ENCODE measurements at places on chromosomes 12 and 14.

DNA sequence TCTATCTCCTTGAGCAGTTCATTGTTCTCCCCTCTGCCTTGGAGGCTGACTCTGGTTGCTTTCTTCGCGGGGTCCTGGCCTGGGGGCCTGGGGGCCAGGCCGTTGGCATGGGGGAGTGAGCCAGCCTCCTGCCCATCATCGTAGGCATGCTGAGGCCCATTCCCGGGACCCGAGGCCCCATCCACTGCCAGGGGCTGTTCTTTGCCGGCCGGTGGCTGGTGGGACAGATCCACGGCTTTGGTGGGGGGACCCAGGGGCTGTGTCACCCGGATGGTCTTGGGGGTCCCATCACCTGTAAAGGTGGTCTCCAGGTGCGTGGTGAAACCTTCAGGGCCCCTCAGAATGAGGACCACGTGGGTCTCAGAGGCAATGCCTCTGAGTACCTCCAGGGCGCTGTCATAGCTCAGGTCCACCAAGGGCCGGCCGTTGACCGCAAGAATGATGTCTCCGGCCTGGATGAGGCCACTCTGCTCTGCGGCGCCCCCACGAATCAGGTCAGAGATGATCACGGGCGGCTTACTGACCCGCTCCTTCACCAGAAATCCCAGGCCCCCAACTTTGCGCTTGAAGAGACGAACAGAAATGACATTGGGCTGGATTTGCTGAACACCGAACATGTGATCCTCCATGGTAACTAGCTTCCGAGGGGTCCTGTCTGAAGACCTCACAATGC, 30.8 kb downstream of the NOS1 start:
- no peak for DNase-seq

DNA sequence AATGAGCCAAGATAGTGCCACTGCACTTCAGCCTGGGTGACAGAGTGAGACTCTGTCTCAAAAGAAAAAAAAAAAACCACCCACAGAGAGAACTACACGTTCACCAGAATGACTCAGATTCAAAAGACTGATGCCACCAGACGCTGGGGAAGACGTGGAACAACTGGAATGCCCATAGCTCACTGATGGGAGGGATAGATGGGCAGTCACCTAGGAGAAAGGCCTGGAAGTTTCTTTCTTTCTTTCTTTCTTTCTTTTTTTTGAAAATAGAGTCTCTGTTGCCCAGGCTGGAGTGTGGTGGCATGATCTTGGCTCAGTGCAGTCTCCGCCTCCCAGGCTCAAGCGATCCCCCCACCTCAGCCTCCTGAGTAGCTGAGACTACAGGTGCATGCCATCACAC, 10.0 kb upstream of the KLC1 start:
- no peak for DNase-seq

DNA sequence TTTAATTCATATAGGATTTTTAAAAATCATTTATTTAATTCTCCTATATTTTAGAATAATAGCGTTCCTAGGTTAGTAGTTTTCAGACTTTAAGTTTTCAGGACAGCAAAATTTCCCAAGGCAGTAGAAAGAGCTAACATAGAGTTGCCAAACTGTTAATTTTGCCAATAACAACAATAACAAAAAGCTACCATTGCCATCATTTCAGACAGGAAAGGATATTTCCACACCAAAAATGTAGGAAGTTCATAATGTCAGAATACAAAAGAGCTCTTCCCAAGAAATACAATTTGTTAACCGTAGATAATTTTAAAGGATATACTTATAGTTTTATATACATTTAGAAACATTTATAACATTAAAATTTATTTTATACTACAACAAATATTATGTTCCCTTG, 81.4 kb upstream of the EEA1 start:
- DNase-seq: no peak

DNA sequence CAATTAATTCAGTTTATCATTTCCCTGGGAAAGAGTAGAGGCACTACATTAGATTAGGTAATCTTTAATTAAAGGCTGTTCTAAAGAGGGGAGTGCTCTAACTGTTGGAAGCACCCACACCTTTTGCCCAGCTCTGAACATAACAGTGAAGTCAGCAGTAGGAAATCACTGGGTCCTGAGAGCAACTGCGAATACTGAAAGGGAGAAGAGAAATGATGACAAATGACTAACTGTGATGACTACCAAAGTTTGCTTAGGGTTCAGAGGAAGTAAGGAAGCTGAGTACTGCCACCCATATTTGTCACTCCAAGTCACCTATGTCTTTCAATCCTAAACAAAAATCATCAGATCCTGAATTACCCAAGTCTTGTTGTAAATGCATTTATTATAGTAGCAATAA, 140.6 kb downstream of the EPS8 start:
- DNase-seq: no peak

- no peak for DNase-seq
Observed at GRCh38 chr12:26428420-26428819, 233.0 kb downstream of the SSPN start.

- DNase-seq: no peak
Observed at GRCh38 chr14:51079085-51079484, 15.8 kb downstream of the TRIM9 start.

DNA sequence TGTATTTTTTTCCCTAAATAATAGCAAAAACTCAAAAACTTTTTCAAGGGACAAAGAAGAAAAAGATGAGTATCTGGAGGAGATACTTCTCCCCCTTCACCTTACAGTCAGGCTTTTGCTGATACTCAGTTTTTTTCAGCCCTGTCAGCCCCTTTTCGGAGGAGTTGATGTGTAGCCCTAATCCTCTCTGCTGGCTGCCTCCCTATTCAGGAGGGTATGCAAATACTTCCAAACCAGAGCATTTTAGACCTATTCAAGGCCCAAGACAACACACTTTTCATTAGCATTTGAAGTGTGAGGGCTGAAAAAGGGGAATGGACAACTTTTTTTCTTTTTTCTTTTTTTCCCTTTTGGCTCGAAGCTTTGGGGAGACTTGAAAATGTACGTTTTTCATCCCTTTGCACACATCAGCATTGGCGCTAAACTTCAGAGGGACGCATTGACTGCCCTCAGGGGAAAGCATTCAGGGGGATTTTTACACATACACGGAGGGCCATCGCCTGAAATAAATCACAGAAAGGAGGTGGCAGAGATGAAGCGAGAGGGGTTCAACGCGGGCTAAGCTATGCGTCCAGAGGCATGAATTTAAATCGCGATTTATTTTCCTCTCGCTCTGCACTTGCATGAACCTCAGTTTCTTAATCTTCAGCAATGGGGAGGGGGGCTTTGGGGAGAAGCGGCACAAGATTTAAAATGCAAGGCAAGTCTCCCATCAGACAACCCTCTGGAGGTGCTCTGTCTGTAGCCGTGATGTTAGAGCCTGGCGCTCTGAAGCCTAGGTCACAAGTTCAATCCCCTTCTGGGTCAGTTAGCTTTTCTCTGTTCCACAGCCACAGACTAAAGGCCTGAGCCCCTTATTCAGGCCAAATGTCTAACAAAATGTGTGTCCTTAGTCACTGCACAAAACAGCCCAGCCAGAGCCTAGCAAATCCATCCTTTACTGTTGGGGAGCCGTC, 86.3 kb downstream of the ASCL1 start:
- no peak for DNase-seq

DNA sequence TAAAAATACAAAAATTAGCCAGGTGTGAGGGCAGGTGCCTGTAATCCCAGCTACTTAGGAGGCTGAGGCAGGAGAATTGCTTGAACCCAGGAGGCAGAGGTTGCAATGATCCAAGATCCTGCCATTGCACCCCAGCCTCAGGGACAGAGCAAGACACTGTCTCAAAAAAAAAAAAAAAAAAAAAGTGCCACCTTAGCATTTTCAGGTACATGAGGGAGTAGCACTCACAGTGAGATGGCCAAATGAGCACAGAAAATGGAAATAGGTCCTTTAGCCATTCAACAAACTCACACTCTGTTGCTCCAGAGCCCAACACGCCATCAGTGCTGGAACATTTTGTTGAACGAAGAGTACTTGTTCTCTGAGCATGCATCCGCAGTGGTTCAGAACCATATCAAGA, 75.2 kb upstream of the MYL2 start:
- DNase-seq: no peak

GRCh38 chr12:58647495-58647894, 272.8 kb downstream of the LRIG3 start:
- DNase-seq: no peak

- no peak for DNase-seq
Observed at GRCh38 chr12:101940400-101940950, 63.1 kb downstream of the DRAM1 start.

DNA sequence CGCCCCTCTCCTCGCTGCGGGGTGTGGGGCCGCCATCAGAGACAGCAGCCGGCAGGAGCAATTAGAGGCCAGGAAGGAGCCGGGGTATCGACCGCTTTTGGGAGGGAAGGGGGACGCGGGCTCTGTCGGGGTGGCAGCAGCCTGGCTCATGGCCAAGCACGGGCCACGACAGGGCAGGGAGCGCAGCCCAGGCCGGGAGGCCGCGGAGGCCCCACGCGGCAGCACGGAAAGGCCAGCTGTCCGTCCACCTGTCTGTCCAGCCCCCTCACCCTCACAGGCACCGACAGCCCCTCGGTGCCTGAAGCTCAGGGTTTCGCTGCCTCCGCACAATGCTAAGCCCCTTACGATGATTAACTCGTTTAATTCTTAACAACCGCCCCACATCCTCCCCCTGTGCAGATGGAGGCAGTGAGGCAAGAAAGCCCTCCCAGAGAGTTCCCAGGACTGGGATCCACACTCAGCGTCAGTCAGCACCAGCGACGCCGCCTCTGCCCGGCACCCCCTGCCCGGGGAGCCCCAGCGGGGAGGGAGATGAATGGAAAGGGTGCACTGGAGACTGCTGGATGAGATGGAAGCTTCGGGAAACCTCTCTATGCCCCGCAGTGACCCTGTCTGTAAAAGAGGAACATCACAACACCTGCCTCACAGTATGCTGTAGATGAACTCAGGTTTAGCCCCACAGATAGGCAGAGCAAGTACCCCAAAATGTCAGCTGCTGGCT, 23.7 kb downstream of the NCOR2 start:
- no peak for DNase-seq

DNA sequence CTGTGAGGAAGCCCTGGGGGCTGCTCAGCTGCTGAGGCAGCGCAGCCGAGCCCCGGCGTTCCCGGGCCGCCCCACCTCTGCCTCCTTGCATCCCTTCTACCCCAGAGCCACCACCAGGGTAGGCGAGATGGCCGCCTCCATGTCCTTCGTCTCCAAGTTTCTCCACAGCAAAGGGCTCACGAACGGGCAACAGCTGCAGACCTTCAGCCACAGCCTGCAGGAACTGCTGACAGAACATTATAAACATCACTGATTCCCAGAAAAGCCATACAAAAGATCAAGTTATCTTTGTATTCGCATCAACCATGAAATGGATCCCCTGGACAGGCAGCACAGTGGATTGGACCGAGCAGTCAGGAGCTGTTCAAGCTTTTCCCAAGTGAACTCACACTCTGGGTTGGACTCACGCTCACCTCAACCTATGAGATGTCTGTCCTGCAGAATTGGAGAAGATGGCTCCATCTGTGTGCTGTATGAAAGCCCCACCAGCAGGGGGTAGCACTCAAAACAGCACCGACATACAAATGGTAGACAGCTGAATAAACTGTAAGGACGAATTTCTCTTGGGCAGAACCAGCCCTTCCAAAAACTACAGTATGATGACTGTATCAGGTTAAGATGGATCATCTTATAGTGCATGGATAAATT, 19.4 kb upstream of the A2M start:
- DNase-seq: no peak

DNA sequence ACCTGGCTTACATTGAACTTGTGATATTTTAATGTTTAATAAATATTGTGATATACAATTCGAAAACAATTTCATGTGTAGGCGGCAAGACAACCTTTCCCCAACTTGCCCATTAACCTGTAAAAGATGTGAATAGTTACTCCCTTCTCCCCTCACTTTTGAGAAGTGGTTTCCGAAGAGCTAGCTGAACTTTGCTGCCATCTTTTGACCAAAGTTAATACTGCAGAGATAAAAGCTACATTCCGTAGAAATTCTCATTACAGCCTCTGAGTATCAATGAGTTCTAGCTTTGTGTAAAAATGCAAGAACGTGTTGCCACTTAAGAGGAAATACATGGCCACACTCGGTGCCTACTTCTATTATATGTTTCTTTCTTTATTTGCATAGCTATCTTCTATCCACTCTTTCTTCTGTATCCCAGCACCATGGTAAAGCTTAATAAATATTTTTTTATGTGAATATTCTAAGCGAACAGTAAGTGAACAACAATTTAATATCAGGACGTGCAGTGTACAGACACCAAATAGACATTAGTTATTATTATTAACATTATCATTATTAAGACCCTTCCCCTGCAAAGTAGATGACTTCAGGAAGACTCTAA, 105.1 kb upstream of the TMEM260 start:
- no peak for DNase-seq

DNA sequence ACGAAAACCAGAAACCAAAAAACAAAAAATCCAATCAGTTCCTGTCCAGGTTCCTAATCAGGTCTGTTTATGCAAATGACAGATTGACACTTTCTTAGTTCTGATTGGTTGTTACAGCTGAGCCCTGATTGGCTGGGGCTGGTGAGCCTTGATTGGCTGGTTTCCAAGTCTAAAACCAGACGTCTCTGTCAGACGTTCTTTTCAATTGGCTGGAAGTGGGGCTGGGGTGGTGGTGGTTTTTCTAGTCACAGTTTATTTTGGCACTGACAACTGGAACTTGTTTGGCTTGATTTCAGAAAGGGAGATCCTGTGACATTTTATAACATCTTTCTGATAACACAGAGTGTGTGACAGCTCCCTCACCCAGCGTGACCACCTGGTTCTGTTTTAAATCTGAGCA, 36.1 kb upstream of the PRICKLE1 start:
- no peak for DNase-seq

DNA sequence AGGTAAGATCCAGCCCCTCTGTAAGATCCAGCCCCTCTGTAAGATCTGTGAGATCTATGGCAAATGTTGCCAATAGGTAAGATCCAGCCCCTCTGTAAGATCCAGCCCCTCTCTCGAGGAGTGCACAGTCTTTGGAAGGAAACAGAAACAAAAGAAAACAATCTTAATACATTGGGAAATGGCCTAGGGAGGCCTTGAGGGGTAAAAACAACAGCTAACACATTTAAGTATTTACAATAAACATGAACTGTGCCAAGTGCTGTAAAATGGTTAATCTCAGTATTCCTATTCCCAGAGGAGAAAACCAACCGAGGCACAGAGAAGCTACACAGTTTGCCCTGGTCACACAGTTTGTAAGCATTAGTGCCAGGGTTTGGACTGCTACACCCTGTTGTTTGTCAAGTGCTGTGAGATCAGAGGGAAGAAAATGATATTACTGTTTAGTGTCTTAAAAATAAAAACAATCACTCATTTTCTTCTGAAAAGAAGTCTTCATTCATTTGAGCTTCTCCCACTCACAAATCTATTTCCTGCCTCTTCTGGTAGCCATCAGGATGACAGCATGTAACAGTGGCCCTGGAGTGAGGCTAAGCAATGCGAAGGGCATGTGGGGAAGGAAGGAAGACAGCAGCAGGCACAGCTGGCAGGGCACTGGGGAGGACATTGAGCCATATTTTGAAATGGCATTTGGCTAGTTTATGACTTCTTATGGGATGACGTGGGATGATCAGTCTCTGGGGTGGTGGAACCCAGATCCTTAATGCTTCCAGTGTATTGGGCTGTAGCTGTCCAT, 118.7 kb upstream of the PTPRQ start:
- no peak for DNase-seq

- no peak for DNase-seq
Observed at GRCh38 chr12:20549108-20549719, 145.9 kb upstream of the SLCO1C1 start.
